ENCODE measurements at places on chromosomes 2 and 18.

DNA sequence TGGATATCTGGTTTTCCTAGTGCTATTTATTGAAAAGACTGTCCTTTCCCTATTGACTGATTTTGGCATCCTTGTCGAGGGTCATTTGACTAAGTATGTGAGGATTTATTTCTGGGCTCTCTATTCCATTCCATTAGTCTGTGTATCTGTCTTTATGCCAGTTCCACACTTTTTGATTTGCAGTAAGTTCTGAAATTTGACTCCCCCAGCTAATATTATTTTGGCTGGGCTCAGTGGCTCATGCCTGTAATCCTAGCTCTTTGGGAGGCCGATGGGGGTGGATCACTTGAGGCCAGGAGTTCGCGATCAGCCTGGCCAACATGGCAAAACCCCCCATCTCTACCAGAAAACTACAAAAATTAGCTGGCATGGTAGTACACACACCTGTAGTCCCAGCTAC, 46.8 kb upstream of the GAREM2 start:
- DNase-seq: no peak

GRCh38 chr18:35189510-35189909, 51.3 kb upstream of the ZNF397 start:
- no peak for DNase-seq

DNA sequence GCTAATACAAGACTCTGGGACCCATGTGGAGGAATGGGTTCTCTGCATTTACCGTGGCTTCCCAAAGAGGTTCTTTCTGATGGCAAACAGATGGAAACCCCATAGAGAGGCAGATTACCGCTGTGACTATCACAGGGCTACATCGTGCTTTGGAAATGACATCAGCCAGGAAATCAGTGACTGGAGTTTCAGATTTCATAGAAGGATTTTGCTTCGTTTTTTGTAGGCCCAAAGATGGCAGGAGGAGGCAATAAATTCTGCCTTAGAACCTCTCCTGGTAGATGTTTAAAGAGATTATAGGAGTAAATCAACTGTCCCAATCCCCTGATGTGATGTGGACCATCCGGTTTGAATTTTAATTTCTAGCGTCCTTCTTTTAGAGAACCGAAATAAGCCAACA, 214.1 kb downstream of the AGPS start:
- no peak for DNase-seq

DNA sequence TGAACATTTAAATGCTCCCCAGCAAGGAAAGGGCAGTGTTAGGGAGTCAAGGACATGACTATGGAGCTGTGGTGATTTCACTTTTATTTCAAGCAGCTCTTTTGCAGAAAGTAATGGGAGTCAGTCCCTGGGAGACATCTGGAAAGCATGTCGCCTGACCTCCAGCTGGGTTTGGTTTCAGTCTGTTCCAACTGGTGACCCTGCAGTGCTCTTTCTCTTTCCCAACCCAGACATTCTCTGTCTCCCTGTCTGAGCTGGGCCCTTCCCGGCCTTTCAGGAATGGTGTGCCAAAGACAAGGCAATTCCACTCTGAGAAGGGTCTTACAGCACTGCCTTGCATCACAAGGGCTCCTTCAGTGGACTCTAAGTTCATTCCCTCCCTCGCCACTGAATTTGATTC, 323.2 kb downstream of the OSR1 start:
- DNase-seq: no peak

DNA sequence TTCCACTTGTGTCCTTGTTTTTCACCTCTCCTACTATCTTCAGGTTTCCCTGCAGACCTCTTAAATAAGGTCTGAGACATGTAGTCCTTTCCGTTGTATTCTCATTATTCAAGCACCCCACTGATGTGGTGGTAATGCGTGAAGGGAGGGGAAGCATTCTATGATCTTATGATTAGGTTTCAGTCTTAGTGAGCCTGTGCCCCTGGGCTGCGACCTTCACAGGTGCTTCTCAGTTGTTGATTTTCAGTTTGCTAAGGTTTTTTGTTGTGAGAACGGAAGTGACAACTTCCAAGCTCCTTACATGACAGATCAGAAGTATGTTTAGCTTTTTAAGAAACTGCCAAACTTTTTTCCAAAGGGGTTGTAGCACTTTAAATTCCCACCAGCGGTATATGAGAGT, 41.3 kb downstream of the VPS54 start:
- no peak for DNase-seq

DNA sequence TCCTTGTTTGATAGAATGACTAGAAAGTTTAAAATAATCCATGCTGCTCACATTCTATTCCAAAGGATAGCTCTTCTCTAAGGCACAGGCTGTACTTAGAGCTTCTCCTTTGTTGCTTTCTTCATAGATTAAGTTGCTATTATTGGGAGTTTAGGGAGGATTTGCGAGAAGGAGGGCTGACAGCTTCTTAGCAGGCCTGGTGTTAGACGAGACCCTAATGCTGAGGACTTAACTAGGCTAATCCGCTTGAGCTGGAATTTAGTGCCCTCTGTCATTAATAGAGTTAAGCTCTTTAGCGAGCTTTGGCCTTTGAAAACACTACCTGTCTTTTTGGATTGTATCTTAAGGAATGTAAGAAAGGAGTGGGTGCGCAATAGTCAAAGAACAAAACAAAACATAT, 81.3 kb downstream of the MOGAT1 start:
- peak; percentile 69 for DNase-seq

GRCh38 chr18:34795070-34795732, 85.1 kb downstream of the DTNA start:
- DNase-seq: no peak

GRCh38 chr2:169734169-169734847, 676 bp downstream of the KLHL23 start:
- peak; percentile 79 for DNase-seq

DNA sequence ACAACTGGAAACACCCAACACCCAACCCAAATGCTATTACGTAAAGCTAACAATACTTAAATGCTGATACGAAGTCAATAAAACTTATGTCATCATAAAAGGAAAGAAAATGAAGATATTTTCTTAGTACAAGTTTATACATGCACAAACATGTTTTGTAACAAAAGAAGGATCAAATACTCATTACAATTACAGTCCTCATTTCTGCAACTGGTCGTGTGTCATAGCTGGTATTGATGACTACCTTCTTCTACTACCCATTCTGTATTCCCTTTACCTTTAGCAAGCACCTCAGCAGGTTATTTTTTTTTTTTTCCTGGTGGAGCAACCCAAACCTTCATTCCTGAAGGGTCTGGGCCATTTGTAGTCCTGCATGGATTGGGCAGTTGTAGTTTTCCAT, 1298.5 kb downstream of the SUCLG1 start:
- DNase-seq: no peak

DNA sequence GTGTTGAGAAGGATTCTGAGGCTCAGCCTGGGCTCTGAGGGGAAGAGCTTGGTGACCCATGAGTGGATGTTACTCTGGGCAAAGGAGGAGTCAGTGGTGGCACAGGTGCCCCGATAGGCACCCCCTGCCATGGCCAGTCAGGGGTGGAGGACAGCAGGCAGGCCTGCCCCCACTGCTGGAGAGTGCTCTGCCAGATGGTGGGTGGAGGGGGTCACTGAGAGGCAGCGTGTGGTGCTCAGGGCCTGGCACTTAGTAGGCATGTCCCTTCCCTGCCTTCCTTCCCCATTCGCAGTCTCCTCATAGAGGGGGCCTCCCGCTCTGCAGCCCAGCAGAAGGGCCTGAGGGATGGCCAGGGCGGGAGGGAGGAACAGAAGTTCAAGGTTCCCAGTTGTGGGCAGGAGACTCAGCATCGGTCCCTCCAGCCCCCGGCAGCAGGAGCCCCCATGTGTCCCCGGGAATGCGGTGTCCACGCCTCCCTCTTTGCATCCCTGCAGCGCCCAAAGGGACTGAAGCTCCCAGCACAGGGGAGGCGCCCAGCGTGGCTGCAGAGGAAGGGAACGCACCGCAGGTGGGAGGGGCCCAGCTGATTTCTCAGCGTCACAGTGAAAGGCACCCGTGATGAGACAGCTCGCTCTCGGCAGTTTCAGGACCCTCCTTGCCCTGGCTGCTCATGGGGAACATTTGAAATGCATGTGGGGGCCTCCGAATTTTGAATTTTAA, 5.7 kb upstream of the SNED1 start:
- DNase-seq: no peak

DNA sequence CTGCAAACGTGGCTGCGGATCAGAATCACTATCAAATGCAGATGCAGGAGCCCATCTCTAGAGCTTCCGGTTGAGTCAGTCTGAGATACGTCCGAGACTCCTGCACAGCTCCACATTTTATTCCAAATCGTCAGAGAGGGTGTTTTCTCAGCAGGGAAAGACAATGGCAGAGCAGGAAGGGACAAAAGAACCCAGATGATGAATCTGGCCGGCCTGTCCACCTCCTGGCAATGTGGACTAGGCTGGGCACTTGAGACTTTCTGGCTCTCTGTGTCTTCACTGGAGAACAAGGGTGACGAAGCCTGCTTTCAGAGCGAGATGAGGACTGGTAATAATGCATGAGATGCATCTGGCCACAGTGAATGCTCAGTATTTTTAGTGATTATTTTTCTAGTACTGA, 255.9 kb upstream of the MYT1L start:
- no peak for DNase-seq

DNA sequence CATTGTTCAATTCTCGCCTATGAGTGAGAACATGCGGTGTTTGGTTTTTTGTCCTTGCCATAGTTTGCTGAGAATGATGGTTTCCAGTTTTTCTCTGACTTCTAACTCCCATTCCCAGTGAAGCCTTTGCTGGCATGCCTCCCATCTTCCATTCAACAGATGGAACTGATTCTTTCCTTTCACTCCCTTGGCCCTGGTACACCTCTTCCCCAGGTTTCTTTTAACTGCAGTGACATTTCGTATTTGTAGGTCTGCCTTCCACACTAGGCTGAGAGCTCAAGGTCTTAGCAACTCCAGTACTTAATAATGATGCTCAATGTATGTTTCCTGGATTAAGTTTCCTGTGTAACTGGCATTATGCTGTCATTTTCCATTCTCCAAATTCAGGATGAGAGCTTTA, 48.5 kb downstream of the GAREM1 start:
- no peak for DNase-seq

GRCh38 chr2:58107803-58108710, 61.5 kb downstream of the VRK2 start:
- DNase-seq: no peak

GRCh38 chr2:12918835-12919445, 202.2 kb downstream of the TRIB2 start:
- DNase-seq: no peak

- DNase-seq: no peak
These were observed 880.2 kb upstream of the TMEFF2 start for GRCh38 chr2:193074933-193075332.

GRCh38 chr2:175430236-175430635, 248.7 kb upstream of the ATP5MC3 start:
- no peak for DNase-seq

DNA sequence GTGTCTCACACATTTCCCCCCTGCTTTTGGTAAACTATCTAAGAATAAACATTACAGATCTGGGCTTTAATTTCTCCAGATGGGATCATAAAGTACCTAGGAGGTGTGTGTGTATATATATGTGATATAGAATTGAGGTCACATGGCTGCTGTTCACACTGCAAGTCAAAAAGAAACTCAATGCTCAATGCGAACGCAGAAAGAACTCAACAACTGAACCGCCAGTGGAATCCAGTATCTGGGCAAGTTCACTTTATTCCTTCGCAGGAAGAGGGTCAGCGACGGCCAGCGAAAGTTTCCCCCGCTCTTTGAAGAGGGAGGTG, 17.7 kb downstream of the POU3F3 start:
- no peak for DNase-seq
